Activated naive CD4-positive, alpha-beta T cell treated with anti-CD3 and anti-CD28 coated beads, Interleukin-2, amount 50 U/mL, for 72 hours (primary cell): ENCODE measurements at places on chromosomes 6 and 20.

GRCh38 chr20:25738198-25738597 is 41.5 kb upstream of the ZNF337 start:
- DNase-seq: no peak

- DNase-seq: peak; percentile 54
These were observed 474.9 kb upstream of the AGPAT4 start for GRCh38 chr6:161748535-161749416.

DNA sequence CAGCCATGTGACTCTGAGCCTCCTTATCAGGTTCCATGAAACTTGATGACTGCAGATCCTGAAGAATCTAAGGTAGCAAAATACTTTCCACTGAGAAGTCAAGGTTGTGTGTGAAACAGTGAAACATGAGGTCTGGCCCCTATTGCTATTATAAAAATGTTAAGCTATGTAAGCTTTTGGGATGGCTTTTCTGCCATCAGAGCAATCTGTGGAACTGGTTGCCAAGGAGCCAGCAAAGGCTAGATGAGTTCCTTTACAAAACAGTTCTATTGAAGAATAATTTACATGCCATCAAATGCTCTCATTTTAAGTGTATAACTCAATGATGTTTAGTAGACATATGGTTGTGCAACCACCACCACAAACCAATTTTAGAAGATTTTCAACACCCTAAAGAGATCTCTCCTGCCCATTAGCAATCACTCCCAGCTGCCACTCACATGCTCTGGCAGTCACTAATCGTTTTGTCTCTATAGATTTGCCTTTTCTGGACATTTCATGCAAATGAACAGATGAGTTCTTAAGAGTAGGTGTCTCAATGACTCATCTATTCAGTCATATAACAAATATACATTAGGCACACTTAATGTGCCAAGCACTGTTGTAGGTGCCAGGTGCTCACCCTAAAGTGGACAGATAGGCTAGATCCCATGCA is 19.9 kb upstream of the MEP1A start:
- DNase-seq: no peak

DNA sequence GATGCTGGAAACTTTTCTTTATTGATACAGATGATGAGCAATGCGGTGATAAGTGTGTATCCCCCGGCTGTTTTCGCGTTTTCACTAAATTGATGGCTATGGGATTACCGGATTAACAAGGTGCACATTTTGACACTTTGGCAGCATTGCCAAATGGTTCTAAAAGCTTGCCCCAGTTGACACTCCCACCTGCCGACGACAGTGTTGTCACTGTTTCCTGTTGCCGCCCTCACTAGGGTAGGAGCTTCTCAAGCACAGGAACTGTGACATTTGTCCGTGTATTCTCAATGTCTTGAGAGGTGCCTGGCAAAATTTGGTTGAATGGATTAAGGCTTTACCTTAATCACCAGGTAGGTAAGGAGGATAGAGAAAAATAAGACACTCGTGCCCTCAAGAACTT is 9.8 kb upstream of the MAPK13 start:
- DNase-seq: peak; percentile 59

DNA sequence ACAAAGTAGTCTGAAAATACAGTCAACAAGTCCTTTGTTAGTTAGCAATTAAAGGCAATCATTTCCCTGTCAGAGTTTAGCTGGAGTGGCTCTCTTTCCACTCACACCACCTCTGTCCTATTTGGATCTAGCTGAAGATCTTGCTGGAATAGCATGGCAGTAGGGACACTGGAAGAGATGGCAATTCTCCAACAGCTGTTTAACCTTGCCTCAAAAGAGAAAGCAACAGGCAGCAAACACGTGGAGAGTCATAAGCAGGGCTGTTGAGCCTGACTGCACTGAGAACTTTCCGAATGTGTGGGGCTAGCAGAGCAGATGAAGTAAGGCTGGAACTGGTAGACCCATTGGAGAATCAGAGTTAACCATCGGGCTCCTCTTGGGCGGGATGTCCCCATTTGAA is 38.0 kb upstream of the PRSS35 start:
- no peak for DNase-seq

DNA sequence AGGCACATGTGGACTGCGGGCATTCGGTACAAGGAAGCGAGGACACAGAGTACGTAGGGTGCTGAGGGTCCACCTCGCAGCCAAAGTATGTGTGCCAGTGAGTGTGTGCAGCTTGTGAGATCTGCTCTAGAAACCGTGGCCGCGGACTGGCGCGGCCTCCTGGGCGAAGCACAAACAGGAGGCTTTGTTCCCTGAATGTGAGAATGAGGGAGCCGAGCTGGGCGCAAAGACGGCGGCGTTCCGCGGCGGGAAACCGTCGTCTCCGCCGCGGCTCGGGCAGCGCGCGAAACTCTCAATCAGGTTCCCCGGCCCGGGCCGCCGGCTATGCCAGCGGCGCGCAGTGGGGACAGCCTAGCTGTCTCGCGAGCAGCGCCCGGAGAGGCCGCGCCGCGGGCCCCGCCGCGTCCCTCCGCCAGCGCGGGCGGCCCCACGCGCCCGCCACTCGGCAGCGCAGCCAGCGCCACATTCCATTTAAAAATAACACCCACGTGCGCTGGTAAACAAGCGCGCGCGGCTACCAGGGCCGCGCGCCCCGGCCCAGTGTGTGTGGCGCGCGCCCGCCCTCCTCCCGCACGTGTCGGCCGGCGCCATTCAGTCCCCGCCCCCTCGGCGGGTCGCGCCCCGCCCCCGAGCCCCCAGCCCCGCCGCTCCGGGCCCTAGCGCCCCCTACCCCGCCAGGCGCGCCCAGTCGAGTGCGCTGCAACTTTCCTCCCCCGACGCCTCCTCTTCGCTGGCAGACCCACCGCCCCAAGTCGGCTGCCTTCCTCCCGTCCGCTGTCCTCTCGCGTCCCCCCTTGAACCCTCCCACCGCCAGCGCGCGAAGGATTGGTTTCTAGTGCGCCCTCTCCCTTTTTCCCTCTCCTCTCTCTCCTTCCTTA is 3.0 kb upstream of the FOXO3 start:
- DNase-seq: peak; percentile 45
